Umbilical cord (tissue), 2 donors: ENCODE measurements at places on chromosomes 5 and 9. TPM values are rescaled to one million over a fixed set of nuclear protein-coding genes. Genes with fewer than 3 reads are reported as not detected.

Gene NIPAL4
- total RNA-seq: 5.8 TPM

Gene BARX1
- not detected for total RNA-seq

Gene ITK
- total RNA-seq: 14.7 TPM

Gene F2RL1
- 3.9 TPM for total RNA-seq

Gene ZMYND19
- total RNA-seq: 14.2 TPM

Gene ESM1
- total RNA-seq: 13.7 TPM

Gene SPINK1
- total RNA-seq: 14.0 TPM

Gene PTPRD
- 29.1 TPM for total RNA-seq

Gene CNTNAP3B
- 81.6 TPM for total RNA-seq

Gene SH3RF2
- total RNA-seq: 4.8 TPM

Gene SOWAHA
- 4.6 TPM for total RNA-seq

Gene CXCL14
- total RNA-seq: 70.8 TPM

Gene C5orf58
- total RNA-seq: 1.7 TPM

Gene ASPN
- total RNA-seq: 132 TPM

Gene RFX3
- total RNA-seq: 11.3 TPM

Gene RNF183
- total RNA-seq: 3.4 TPM

Gene PCA3
- 8.4 TPM for total RNA-seq
